A375 (cell line): ENCODE measurements at places on chromosomes 12 and 14. TPM values are rescaled to one million over a fixed set of nuclear protein-coding genes. Genes with fewer than 3 reads are reported as not detected.

CLEC4C gene
- not detected in 2 replicates for total RNA-seq

KRT82 gene
- total RNA-seq = not detected in 2 replicates

STAB2 gene
- not detected in 2 replicates for total RNA-seq

ANKRD33 gene
- not detected in 2 replicates for total RNA-seq

OTX2 gene
- total RNA-seq = not detected in 2 replicates

SDS gene
- not detected in 2 replicates for total RNA-seq

PTGR2 gene
- total RNA-seq = 6.4 and 11.0 TPM in 2 replicates

ASCL1 gene
- total RNA-seq = not detected in 2 replicates

SLC25A21 gene
- 0.79 and 0.82 TPM in 2 replicates for total RNA-seq

OR4E2 gene
- total RNA-seq = not detected in 2 replicates

DBX2 gene
- total RNA-seq = not detected in 2 replicates

KCNMB4 gene
- 0.16 and 0.53 TPM in 2 replicates for total RNA-seq

PKP2 gene
- 7.6 and 9.8 TPM in 2 replicates for total RNA-seq

FAM90A1 gene
- 0.53 and 0.61 TPM in 2 replicates for total RNA-seq

ARG2 gene
- 9.1 and 10.6 TPM in 2 replicates for total RNA-seq

LGR5 gene
- not detected in 2 replicates for total RNA-seq

C12orf50 gene
- not detected in 2 replicates for total RNA-seq

RXYLT1 gene
- 20.5 and 23.3 TPM in 2 replicates for total RNA-seq

RAB21 gene
- total RNA-seq = 23.7 and 46.8 TPM in 2 replicates

CCDC184 gene
- 0.53 and 0.82 TPM in 2 replicates for total RNA-seq

SOAT2 gene
- total RNA-seq = 0.13 TPM in 1 of 2 replicates, not detected in the other

TMEM253 gene
- total RNA-seq = 0.53 TPM in 1 of 2 replicates, not detected in the other

SAMD15 gene
- total RNA-seq = 2.6 and 5.8 TPM in 2 replicates

PRPH gene
- 0.68 and 1.0 TPM in 2 replicates for total RNA-seq

PAH gene
- total RNA-seq = not detected in 2 replicates

CACNB3 gene
- total RNA-seq = 15.7 and 22.7 TPM in 2 replicates

KLRK1 gene
- total RNA-seq = 0.21 and 0.98 TPM in 2 replicates

KRT3 gene
- not detected in 2 replicates for total RNA-seq

SIRT4 gene
- 0.80 and 1.3 TPM in 2 replicates for total RNA-seq

BICDL1 gene
- 0.16 and 0.19 TPM in 2 replicates for total RNA-seq
